Right cardiac atrium (tissue), 5 donors: ENCODE measurements at places on chromosomes 1 and 21. TPM values are rescaled to one million over a fixed set of nuclear protein-coding genes. Genes with fewer than 3 reads are reported as not detected.

DNA sequence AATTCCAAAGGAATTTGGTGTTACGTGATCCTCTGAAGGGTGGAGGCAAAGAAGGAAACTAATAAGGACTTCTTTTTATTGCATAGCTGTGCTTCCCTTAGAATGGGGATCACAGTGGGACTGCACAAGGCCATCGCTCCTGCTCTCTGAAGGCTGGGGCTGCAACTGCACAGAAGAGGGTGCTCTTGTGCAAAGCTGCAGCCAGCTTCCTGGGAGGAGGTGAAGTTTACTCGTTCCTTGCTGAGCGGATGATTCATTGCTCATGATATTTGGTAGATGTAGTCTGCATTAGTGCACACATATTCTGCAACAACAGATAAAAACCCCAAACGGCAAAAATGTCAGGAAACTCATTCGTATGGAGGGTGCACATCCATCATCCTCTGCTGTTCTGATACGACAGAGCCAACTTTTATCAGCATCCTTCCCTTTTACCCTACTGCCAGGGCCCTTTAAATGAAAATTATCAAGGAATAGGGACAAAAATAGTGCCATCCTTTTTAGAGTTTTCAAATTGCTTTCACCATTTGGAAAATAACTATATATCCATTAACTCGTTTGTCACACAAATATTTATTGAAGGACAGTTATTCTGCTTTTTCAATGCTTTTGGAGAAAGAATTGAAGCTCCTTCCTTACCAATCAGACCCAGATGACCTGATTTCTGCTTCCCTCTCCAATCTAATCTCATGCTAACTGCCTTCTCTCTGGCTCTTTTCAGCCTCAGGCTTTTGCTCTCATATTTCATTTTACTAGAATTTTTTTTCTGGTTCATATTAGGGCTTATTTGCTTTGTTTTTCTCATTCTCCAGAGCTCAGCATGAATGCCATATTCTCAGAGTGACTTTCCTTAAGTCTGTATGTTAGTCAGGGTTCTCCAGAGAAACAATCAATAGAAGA is 263.6 kb downstream of the DUSP10 start:
- DNase-seq = peak; percentile 76

The HORMAD1 gene
- total RNA-seq = 0.64 TPM

DNA sequence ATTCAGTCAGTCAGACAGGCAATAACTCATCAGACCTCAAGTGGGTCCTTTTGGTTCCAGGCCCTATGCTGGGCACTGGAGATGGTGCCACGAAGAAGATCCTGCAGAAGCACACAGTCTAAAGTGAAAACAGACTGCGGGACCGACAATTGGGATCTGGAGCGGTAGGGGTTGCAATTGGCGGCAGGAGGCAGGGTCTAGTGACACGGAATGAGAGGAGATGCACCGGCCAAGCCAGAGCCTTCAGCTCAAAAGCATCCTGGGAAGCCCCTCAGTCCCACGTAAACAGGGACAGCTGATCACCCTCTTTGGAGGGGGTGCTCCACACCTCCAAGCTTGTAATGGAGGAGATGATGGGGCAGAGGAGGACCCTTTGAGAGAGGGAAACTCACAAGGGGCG is 56.2 kb downstream of the KLHDC7A start:
- DNase-seq = no peak

DNA sequence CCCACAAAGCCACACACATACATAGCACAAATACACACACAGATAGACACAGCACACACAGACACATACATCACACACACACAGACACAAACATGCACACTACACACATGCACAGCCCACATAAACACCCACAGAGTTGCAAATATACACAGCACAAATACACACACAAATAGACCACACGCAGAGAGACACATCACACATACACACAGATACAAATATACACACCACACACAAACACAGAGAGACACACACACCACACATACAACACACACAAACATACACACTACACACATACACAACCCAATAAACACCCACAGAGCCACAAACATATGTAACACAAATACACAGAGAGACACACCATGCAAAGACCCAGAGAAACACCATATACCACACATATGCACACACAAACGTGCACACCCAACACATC is 154.9 kb downstream of the GLUL start:
- no peak for DNase-seq

DNA sequence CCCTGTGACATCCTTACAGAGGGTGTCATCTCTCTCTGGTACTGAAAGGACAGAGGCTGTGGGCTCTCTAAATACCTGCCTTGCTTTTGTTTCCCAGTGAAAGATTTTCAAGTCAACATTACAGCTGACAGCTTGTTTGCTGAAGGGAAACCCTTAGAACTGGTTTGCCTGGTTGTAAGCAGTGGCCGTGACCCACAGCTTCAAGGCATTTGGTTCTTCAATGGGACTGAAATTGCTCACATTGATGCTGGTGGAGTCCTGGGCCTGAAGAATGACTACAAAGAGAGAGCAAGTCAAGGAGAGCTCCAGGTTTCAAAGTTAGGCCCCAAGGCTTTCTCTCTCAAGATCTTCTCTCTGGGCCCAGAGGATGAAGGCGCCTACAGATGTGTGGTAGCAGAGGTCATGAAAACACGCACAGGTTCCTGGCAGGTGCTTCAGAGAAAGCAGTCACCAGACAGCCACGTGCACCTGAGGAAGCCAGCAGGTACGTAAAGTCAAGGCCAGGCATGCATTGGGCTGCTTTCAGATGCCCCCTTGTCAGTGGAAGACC is 11.8 kb downstream of the CD101 start:
- DNase-seq = no peak
